Activated CD4-positive, alpha-beta memory T cell treated with anti-CD3 and anti-CD28 coated beads, Interleukin-2, amount 10 ng/mL, durations not matched to agents 7 days and 5 days (primary cell): ENCODE measurements at places on chromosomes 13 and 19. TPM values are rescaled to one million over a fixed set of nuclear protein-coding genes. Genes with fewer than 3 reads are reported as not detected.
A peak's percentile ranks its signal among the peaks of the same experiment; 100 is the strongest.

- DNase-seq, result no peak
Observed at GRCh38 chr13:29210676-29211075, 384.8 kb downstream of the SLC7A1 start.

GRCh38 chr13:114148521-114148855 lies 16.1 kb upstream of the RASA3 start:
- peak; percentile 95 for DNase-seq

DNA sequence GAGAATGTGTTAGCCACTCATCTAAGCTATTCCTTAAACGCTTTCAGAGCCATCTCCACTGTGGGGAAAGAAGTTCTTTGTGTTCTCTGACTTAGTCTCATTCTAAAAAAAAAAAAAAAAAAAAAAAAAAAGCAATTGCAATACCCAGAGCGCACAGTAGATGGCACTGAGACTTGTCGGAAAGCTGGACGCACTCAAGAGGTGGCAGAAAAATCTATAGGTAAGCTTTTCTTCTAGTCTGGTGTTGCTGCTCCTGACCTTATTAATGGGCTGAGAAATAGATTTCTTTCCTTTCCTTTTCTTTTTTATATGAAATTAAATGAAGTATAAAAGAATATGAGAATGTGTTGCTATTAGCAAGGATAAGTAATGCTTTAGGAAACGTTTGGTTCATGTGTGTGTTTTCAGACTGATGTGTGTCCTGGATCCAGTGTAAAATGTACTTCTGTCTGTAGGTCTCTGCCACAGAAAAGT lies 4.7 kb upstream of the GJB2 start:
- DNase-seq, result no peak

DNA sequence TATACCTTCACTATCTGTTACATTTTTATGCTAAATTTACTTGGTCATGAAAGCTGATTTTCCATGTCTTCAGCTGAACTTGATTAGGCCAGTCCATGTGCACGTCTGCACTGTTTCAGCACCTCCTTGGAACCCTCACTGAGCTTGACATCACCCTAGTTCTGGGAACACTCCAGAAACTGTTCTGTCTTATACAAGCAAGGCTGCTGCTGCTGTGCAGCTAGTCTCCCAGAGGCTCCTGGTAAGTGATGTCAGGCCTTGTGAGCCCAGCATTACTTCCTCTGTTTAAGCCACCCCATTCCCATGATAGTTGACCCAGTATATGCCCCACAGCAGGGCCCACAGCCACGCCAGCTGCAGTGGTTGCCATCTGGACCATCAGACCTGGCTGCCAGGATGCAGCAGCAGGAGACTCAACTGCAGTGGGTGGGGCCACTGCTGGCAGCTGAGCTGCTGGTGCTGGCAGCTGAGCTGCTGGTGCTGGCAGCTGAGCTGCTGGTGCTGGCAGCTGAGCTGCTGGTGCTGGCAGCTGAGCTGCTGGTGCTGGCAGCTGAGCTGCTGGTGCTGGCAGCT lies 90.5 kb upstream of the AKAP11 start:
- no peak for DNase-seq

DNA sequence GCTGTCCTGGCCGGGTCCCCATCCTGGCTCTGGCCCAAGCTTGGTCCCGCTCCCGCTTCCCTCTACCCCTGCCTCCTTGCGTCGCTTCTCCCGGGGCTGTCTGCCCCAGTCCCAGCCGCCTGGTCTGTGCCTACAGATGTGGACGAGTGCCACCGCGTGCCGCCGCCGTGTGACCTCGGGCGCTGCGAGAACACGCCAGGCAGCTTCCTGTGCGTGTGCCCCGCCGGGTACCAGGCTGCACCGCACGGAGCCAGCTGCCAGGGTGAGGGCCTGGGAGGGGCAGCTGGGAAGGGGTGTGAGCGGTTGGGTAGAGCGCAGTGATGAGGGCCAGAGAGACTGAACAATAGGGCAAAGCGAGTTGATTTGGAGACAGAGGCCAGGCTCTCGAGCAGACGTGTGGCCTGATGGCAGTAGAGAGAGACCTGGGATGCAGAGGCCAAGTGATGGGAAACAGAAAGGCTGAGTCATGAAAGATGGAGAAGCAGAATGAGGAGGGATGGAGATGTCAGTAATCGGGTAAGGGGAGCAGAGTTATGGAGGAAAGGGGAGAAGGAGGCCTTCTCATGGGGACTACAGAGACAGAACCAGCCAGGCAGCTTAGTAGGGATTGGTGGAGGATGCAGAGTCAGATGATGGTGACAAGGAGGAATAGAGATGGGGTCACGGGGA lies 9.4 kb downstream of the LTBP4 start:
- peak; percentile 71 for DNase-seq

DNA sequence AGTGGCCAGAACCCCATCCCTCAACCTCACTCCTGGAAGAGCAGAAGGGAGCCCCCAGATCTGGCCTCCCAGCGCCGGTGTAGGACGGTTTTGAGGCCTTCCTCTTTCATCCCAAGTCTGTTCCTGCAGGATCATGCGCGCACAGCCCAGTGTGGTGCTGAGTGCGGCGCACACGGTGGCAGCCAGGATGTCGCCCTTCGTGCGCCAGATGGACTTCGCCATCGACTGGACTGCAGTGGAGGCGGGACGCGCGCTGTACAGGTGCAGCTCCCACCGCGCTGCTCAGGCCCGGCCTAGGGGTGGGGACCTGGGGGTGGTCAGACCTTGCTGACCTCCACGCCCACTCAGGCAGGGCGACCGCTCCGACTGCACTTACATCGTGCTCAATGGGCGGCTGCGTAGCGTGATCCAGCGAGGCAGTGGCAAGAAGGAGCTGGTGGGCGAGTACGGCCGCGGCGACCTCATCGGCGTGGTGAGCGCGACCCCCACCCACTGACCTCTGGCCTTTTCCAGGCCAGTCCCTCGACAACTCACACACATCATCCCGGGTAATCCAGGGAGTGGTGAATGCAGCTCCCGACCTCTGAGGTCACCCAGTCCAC lies 14.8 kb downstream of the PNPLA6 start:
- no peak for DNase-seq

DNA sequence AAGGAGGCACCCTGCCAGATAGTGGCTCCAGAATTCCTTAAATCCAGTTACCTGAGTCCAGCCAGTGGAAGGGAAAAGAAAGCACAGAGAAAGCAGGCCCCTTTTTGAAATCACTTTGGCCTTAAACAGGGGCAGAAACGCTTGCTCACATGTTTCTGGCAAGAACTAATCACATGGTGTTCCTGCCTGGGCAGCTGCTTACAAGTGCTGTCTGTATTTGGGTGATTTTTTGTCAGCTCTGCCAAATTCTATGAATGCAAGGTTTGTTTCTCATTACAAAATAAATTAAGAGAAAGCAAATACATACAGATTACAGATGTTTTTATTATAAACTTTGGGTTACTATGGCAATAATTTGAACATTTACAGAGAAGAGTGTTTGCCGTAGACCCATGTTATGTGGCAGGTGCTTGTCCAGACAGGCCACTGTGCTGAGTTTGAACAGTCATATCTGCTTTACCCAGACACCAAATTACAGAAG lies 1237.8 kb downstream of the SLITRK5 start:
- DNase-seq, result no peak

- DNase-seq, result no peak
Observed at GRCh38 chr13:71483733-71484132, 383.3 kb downstream of the DACH1 start.

DNA sequence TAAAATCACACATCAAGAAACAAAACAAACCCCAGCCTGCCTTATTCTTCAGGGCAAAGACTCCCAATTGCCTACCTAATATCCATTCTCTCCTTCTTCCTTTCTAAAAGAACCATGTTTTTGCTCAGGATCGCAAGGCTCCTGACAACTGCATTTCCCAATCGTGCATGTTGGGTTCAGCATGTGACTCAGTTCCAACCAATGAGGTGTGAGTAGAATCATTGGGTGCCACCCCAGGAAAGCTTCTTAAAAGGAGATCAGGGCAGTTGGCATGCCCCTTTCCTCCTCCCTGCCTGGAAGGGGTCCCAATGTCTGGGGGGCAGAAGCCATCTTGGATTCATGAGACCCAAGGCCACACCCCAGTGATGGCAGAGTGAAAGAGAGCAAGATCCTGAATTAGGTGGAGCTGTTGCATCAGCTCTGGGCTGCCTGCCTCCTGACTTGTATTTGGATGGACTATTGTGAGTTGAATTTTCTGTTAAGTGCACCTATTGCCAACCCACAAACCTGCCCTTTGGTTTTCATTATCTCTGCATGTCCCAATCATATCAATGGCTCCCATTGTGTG lies 26.0 kb upstream of the UBAC2 start:
- DNase-seq, result no peak

GRCh38 chr19:46954993-46955812 lies 64.4 kb upstream of the NPAS1 start:
- DNase-seq, result peak; percentile 49

DNA sequence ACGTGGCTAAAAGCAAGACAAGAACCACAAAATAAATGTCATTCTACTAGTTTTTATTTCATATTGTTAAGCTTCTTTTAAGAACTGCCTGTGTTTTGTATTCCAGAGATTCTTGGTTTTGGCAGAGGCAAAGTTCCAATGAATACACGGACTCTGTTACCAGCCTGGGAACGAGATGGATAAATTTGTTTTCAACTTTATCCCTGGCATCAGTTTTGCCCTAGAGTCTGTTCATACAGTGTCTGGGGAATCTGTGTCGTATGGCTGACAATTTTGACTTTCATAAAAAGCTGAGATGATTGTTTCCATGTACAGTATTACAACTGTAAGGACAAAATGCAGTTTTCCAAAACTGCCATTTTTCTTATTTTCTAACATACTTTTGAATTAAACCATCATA lies 327.6 kb downstream of the TBC1D4 start:
- DNase-seq, result no peak

The DACT3 gene
- total RNA-seq, result 0.20 TPM

The SNRPA gene
- 145 TPM for total RNA-seq

The KCNRG gene
- total RNA-seq, result 0.30 TPM

The CDK8 gene
- 13.7 TPM for total RNA-seq

The AMER2 gene
- not detected for total RNA-seq

The ENOX1 gene
- 0.38 TPM for total RNA-seq

The SLITRK1 gene
- total RNA-seq, result not detected

The CATSPERD gene
- total RNA-seq, result not detected

The ATP4B gene
- total RNA-seq, result not detected

The CADM4 gene
- 0.60 TPM for total RNA-seq

The TMEM150B gene
- 2.0 TPM for total RNA-seq

The COMP gene
- total RNA-seq, result not detected

The SLC10A2 gene
- not detected for total RNA-seq
